ENCODE measurements at places on chromosomes 13 and 19.

DNA sequence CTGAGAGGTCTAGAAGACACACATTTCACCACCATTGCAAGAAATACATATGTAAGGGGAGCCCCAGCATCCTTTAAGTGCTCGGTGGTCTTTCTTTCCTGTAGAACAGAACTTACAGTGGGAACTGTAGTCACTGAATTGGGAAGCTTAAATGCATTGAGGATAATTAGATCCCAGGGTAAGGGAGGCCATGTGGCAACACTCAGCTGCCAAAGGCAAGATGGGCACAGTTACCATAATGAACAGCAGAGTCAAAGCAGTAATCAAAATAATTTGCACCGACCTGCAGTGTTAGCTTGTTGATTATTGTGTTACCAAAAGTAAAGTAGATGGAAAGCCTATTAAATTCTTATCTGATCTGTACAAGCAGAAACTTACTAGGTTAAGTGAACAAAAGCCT, 291.2 kb upstream of the PCDH20 start:
- no peak for DNase-seq

DNA sequence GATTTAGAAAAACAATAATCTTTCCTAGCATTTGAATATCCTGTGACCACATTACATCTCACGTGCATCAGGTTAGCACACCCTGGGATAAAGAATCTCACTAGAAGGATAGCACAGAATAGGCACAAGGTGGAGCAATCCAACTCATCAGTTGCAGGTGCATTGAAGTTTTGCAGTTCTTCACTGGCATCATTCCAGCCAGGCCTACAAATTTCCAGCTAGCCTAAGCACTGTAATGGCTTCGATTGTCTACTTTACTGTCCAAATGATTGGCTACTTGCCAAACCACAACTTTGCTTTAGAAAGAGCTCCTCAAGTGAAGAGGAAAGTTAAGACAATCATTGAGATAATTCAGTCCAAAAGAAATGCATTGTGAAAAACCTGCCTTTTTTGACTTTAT, 89.5 kb downstream of the SPRY2 start:
- no peak for DNase-seq

GRCh38 chr19:10104665-10105508, 1.3 kb upstream of the PPAN start:
- DNase-seq = no peak

DNA sequence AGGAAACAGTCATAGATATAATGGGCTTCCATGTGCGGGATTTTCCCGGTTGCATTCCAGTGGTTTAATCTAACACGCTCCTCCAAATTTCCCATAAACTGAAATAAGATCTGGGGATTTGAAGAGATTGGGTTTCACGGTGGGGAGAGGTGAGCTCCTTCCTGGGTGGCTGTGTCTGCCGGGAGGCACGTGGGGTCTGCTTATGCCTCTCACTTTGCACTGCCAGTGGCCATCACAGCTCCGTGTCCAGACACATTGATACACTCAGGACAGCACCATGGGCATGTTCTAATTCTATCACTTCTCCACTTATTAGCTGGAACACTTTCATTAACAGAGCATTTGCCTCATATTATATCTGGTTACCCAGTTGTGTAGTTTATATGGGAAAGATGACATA, 73.4 kb downstream of the SOX1 start:
- DNase-seq = no peak

- DNase-seq = no peak
These were observed 2.8 kb upstream of the LRRC4B start for GRCh38 chr19:50570997-50571396.

- DNase-seq = no peak
These were observed 63.1 kb downstream of the SPATA13 start for GRCh38 chr13:24223341-24224231.

GRCh38 chr13:75641026-75641425, 4.9 kb downstream of the LMO7 start:
- no peak for DNase-seq

- DNase-seq = no peak
These were observed 18.1 kb upstream of the EID2 start for GRCh38 chr19:39557811-39558623.

- no peak for DNase-seq
These were observed 6.7 kb downstream of the MLLT1 start for GRCh38 chr19:6272913-6273600.

DNA sequence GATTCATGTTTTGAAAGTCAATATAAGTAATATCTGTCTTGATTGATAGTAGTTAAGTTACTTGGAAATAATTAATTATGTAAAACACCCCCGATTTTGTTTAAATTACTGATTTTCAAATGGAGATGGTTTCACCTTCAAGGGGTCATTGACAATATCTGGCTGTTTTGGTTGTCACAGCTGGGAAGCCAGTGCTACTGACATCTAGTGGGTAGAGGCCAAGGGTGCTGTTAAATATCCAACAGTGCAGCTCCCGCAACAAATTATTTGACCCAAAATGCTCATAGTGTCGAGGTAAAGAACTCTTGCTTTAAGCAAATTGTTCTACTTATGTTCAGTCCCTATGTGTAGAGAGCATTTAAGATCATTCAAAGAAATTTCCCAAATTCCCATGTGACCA, 50.6 kb upstream of the PCDH20 start:
- no peak for DNase-seq

DNA sequence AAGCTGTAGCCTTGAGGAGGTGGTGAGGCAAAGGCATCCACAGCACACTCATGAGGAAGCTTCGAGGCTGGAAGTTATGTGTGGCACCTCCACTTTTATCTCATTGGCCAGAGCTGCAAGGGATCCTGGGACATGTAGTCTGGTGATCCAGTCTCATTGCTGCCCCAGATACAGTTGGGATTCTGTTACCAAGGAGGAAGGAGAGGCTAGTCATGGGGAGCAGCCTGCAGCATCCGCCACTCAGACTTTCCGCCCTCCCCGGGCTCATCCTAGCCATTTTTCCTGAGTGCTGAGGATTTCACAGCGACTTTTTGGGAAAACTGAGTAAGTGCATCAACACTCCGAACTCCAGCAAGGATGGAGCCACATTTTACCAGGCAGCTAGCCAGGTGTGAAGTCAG, 74.4 kb downstream of the DPF1 start:
- DNase-seq = no peak

DNA sequence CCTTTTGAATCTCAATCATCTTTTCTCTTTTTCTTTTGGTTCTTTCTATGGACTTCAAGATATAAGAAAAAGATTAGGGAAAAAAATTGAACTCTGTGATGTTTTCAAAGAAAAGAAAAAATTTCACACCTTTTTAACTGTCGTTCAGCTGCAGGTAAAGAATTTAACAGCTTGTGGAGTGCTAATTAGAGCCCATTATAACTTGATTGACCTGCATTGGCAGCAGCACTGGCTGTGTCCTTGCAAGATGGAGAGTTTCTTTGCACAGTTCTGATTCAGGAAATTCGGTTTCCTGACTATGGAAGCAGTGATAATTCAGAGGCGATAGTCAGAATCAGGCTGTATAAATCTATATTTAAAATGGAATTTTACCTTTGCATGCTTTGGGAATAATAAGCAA, 183.2 kb upstream of the DACH1 start:
- no peak for DNase-seq

DNA sequence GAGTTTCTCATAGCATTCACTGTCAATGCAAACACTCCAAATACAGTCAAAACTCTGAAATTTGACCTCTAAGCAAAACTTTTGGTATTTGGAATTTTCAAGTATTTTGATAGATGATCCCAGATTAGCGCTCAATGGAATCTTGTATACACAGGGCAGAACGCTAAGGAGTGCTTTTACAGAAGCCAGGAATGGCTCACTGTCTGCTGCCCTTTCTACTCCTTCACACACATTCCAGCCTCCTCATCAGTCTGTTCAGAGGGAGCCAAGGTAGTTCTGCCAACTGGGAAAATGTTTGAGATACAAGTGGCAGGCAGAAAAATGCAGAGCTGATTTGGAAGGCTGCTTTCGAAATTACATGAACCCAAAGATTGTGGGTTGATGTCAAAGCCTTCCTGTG, 4.4 kb upstream of the STARD13 start:
- DNase-seq = no peak

DNA sequence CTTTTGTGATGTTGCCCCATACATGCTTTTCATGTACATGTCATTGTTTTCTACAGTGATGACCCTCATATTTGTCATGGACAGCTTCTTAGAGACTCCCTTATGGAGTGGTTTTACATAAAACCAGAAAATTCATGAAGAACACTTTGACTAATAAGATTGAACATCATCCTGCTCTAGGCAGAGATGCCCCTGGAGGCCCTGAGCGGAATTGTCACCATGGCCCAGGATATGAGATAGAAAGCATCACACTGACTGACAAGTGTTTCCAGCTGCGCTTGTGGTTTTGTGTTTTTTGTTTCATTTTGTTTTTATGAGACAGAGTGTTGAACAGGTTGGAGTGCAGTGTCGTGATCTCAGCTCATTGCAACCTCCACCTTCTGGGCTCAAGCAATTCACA, 22.2 kb downstream of the ZNF701 start:
- DNase-seq = no peak

DNA sequence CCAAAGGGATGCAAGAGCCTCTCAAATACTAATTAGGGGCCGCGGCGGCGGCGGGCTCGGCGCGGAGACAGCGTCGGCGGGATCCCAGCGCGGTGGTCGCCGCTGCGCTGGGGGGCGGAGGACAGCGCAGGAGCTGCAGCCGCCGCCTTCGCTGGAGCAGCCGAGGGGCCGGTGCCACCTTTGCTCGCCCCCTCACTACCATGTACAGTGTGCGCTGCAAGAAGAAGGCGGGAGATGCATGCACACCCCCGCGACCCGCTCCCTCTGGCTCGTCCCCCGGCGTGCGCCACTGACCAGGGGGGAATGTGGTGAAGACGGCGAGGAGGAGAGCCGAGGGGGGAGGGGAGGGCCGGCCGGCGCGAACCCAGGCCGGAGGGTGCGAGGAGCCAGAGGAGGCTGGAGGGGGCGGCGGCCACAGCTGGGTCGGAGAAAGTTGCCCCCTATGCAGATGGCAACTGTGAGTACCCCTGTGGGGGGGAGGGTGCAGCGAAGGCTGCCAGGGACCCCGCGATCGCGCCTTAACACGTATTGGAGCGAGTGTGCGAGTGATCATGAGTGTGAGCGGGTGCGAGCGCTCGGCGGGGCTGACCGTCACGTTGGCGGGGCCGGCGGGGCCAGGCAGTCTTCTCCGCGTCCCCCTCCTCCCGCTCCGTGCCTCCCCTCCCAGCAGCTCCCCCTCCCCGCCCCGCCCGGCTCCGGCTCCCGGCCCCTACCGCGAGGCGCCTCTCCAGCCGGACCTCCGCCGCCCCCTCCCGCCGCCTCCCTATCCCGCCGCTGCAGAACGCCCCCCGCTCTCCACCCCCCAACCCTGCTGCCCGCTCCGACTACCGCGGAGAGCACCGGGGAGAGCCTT, 808 bp downstream of the SLITRK5 start:
- DNase-seq = no peak

GRCh38 chr19:45558399-45558878, 26.2 kb downstream of the OPA3 start:
- no peak for DNase-seq

- no peak for DNase-seq
These were observed 173.5 kb downstream of the LACC1 start for GRCh38 chr13:44053208-44053607.

DNA sequence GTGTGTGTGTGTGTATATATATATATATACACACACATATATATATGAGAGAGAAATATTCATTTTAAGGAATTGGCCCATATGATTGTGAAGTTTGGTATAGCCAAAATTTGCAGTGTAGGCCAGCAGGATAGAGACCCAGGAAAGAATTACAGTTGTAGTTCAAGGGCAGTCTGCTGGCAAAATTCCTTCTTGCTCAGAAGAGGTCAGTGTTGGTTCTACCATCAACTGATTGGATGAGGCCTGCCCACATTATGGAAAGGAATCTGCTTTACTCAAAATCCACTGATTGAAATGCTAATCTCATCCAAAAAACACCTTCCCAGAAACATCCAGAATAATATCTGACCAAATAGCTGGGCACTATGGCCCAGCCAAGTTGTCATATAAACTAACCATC, 24.0 kb downstream of the RNF6 start:
- no peak for DNase-seq

- no peak for DNase-seq
These were observed 722 bp upstream of the ICAM1 start for GRCh38 chr19:10270180-10270615.

DNA sequence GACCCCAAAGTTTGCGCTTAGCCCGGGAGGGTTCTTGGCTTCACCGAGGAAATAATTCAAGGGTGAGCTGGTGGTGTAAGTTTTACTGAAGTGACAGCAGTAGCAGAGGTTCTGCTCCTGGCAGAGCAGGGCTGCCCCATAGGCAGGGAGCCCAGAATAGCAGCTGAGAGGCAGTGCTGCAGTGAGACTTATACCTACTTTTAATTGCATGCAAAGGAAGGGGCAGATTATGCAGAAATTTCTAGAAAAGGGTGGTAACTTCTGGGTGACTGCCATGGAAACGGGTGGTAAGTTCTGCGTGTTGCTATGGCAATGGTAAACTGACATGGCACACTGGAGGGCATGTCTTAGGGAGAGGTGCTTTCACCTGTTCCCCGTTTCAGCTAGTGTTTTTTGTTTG, 17.5 kb upstream of the CAMSAP3 start:
- DNase-seq = no peak

DNA sequence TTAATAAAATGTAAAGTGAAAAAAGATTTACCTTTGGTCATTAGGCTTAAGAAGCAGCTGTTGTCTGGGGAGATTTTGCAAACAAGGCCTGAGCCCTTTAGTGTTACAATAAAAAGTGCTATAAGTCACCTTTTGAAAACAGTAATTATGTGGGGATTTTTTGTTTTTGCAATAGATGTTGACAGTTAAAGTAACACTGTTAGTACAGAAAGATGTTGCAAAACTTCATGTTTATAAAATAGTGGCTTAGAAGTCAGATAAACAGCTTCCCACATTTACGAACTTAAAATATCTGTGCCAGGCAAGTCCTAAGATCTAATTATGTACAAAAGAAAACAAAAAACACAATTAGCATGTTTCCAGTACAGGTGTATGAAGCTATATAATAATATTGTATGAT, 138.0 kb upstream of the IRS2 start:
- DNase-seq = no peak

- DNase-seq = no peak
These were observed 551.0 kb upstream of the ATXN8OS start for GRCh38 chr13:69556540-69557196.

DNA sequence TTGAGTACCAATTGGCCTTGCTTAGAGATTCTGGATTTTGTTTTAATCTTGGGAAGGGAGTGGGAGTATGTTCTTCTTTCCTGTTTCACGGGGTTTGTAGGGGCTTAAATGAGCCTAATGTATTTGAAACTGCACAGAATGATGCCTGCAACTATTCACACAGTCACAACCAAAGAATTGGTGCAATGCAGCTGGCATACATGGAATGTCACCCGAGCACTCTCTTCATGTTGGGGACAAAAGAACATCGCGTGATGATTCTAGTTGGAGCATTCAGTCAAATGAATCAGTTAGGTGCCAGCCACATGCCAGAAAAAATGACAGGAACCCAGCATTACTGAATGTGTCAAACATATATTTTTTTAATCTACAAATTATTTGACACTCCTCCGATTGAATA, 22.1 kb downstream of the STARD13 start:
- no peak for DNase-seq

DNA sequence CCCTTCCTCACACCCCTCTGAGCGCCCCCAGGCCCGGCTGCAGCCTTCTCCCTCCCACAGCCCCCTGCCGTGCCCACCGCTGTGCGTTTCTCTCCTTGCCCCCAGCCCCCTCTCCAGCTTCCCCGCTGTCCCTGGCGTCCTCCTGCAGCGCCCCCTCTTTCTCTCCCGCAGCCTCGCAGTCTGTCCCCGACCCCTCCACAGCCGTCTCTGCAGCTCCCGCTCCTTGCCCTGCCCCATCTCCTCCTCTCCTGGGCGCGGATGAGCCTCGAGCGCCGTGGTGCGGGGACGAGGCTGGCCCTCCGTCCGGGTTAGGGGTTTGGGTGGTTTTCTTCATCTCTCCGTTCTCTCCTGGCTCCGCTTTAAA, 1.1 kb downstream of the KMT5C start:
- DNase-seq = no peak
